ENCODE measurements at places on chromosomes 6 and 20.

DNA sequence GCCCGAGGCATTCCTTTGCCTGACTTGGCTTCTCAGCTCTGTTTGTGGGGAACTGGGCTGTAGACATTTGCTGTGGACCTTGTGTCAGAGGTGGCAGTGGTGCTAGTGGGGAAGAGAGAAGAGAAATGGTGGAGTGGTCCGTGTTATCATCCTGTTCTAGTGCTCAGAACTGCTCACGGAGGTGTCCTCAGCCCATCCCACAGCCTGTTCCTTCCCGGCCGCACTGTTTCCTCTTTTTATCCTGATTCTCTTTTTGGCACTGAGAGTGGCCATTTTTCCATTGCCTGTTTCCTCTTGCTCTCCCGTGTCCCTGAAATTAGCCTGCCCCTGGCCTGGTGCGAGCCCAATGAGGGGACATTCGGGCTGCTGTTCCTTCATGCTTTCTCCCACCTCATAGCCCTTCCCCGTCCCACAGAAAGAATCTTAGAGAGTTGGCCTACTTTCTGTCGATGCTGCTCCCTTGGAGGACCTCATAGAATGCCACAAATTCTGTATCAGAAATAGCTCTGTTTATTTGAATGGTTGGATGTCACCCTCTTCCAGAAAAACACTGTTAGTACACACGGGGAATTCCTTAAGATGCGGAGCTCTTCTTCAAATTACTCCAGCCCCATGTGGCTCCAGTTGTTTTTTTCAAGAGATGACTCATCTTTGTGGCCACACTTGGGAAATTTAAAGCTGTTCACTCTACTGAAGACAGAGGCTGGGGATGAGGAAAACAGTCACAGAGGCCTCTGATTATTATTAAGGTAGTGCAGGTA is 26.1 kb downstream of the FARS2 start:
- no peak for DNase-seq

DNA sequence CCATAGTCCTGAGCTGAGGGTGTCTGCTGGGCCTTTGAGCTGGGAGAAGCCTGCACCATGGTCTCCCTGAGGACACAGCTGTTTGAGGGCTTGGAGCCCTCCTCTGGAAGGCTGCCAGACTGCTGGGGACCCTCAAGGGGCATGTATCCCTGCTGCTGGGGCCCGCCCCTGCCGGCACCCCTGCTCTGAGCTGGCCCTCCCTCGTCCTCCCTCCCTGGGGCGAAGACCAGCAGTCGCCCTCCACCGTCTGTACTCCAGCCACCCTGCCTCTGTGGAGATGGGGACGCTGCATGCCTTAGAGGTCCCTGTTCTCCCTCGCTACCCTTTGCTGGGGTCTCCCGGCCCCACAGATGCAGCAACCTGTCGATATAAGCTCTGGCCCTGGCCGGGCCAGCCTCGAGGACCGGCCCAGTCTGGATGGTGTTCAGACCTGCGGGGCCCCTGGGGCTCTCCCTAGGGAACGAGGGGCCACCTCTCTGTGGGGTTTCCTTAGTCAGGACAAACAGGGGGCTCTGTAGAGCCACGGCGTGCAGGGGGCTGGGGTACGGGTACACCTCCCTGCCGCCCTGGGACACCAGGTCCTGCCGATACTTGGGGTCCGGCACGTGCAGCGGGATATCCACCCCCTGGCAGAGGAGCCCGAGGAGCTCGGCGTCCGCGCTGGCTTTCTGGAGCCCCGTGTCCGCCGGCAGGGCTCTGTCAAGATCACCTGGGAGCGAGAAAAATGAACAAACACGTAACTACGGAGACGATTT is 11.0 kb downstream of the DACT2 start:
- DNase-seq: no peak

DNA sequence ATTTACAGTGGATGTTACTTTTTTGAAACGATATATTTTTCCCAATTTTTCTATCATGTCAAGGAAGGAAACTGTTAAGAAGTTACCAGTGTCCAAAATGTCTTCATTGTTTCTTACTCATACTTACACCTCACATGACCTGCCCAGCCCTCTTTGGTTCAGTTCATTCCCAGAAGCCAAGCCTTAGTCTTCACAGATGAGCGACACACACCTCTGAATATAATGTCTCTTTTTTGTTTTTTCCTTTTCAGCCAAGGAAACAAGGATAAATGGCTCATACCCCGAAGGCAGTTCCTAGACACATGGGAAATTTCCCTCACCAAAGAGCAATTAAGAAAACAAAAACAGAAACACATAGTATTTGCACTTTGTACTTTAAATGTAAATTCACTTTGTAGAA is 225.2 kb downstream of the SMOC2 start:
- no peak for DNase-seq

GRCh38 chr6:131399433-131399832 is 173.6 kb upstream of the ARG1 start:
- DNase-seq: no peak

GRCh38 chr20:48682529-48683363 is 145.1 kb downstream of the PREX1 start:
- no peak for DNase-seq

DNA sequence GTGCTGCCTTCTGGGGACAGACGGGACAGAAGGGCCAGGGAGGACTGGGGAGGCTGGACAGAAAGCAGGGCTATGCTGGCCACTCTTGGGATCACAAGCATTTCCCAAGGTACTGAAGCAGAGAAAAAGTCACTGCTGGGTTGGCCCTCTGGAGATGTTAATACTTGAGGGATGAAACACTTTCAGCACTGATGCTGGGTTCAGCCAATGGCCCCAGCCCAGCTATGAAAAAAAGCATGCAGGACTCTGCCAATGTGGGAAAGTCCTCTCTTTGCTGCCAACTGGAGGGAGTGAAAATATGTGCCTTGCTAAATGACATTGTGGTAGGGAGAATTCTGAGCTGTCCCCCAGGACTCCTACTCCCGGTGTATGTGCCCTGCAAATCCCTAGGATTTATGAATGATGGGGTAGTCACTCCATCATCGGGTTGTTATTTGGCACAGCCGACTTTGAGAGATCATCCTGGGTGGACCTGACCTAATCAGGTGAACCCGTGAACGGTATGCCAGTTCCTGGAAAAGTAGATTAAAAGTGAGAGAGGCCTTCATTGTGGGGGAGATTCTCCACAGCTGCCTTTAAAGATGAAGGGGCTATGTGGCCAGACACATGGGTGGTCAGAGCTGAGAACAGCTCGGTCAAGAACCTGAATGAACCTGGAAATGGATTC is 119.9 kb upstream of the TRAF3IP2 start:
- DNase-seq: no peak

DNA sequence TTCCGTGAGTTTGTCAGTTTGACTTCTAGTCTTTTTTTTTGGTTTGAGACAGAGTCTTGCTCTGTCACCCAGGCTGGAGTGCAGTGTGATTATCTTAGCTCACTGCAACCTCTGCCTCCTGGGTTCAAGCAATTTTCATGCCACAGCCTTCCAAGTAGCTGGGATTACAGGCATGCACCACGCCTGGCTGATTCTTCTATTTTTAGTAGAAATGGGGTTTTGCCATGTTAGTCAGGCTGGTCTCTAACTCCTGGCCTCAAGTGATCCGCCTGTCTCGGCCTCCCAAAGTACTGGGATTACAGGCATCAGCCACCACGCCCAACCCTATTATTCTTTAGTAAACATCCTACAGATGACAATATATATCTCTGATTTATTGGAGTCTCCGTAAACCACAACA is 506.5 kb downstream of the PREX1 start:
- no peak for DNase-seq

GRCh38 chr6:156710479-156710878 is 66.7 kb upstream of the ARID1B start:
- DNase-seq: no peak

- DNase-seq: no peak
Measured at GRCh38 chr6:70758883-70759282, 91.2 kb downstream of the SMAP1 start.

DNA sequence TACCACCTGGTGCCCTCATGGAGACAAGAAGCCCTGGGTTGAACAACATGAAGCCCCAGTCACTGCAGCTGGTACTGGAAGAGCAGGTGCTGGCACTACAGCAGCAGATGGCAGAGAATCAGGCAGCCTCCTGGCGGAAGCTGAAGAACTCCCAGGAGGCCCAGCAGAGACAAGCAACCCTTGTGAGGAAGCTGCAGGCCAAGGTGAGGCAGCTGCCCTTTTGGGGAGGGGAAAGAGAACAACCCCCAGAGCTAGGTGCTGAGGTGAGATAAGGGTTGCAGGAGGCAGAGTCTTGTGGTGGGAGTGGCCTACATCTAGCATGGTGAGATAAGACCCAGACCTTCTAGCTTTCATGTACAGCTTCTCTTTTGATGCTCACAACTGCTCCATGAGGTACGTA is 7.0 kb downstream of the CEP250 start:
- DNase-seq: no peak

- DNase-seq: no peak
Measured at GRCh38 chr6:112005013-112005371, 48.9 kb upstream of the CCN6 start.

- DNase-seq: no peak
Measured at GRCh38 chr6:77273929-77274328, 189.4 kb downstream of the HTR1B start.

- DNase-seq: no peak
Measured at GRCh38 chr6:166104872-166105271, 62.8 kb downstream of the TBXT start.

GRCh38 chr6:50734488-50734887 is 21.2 kb downstream of the TFAP2D start:
- DNase-seq: no peak

DNA sequence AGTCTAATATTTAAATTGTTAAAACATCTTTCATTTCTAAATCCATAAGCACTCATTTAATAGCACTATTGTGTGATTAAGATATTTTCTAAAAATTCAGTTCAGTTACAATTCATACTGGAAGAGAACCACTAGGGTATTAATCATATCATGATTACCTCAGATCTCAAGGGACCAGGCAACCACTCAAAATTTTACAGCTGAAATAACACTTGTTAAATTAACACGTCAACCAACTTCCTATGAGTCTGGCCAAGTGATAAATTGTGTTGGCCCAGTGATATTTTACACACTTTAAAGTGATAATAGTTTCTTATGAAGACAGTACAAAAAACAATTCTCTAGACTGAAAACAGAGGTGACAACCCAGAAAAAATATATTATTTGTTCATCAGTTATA is 869.0 kb upstream of the ADGRB3 start:
- no peak for DNase-seq

DNA sequence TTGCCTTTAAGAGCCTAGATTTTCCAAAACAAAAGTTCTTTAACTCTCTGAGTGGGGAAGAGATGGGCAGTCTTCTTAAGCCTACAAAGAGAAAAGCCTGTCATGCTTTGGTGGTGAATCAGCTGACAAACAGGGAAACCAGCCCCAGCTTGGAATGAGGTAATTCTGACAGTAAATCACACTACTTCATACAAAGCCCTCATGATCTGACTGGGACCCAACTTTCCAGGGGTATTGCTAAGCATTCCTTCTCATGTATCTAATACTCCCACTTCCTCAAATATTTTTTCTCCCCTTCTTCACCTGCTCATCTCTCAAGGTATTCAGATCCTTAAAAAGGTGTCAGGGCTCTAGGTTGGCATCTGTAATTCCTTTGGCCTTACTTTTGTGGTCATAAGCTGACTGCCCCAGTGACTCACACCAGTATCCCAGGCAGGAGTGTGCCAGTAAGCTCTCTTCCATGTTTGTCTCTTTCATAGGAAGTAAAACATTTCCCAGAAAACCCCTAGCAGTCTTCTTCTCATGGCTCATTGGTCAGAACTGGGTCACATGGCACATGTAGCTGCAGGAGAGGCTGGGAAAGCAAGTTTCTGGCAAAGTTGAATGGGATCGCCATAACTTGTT is 15.0 kb upstream of the TBC1D22B start:
- no peak for DNase-seq

DNA sequence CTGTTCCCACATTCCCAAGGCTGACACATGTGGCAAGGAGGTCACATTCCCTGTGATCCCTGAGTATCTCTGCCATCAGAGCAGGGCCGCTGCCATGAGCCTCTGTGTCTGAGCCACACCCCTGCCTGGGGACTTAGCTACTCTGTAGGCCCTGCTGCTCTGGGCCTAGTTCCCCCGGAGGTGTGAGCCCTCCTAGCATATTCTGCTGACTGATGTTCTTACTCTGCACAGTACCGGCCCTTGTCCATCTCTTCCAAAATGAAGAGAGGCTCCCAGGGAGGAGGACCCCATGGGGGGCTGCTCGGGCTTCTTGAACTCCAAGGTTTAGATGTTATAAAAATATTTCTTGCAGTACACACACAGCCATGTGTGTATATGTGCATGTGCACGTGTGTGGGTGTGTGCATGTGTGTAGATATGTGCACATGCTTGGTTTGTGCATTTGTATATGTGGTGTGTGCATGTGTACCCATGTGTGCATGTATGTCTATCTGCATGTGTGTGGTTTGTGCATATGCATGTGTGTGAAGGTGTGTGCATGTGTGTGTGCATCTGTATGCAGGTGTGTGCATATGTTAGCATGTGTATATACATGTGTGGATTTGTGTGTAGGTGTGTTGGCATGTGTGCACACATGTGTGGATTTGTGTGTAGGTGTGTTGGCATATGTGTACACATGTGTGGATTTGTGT is 101.2 kb downstream of the ERMARD start:
- no peak for DNase-seq

GRCh38 chr20:20499439-20499838 is 131.5 kb downstream of the INSM1 start:
- DNase-seq: no peak

DNA sequence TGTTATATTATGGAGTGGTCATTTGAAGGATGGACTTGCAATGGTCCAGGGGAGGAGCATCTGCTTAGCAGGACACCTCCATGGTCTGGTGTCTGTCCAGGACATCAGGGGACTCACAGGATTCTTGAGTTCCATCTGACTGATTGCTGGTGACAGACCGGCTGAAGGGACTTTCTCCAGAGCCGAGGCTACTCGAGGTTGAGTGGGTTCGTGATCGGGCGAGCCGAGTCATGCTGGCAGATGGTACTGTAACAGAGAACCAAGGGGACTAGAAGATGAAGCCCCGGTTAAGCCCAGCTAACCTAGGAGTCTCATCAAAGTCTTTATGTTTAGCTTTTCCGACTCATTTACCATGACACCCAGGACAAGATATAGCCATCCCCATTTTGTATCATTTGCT is 7.5 kb upstream of the SLA2 start:
- no peak for DNase-seq

DNA sequence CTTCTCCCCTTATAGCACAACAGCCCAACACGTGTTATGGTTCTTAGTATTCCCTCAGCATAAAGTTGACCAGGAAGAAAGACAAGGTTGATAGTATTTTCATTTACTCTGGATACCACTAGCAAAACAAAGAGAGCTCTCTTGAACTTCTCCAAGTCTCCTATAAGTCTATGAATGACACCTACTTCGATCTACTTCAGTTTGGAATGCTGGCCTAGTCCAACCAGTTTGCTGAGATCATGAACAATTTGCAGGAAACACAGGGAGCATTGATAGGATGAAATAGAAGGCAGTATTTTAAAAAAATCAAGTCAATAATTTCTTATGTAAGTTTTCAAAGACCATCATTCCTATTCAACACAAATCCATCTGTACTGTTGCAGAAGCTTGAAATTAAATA is 93.6 kb downstream of the GJA10 start:
- DNase-seq: no peak

- no peak for DNase-seq
Measured at GRCh38 chr6:150373260-150373701, 4.5 kb downstream of the IYD start.

Measured in GM06990 (cell line).